Stimulated activated CD8-positive, alpha-beta memory T cell treated with anti-CD3 and anti-CD28 coated beads, Interleukin-7, amount 100 ng/mL, for 1 hour (primary cell): ENCODE measurements at places on chromosomes 7 and 10.

- DNase-seq: no peak
Measured at GRCh38 chr7:54544527-54545240, 2.5 kb downstream of the VSTM2A start.

- DNase-seq: no peak
Measured at GRCh38 chr7:78139335-78139734, 340.8 kb downstream of the PHTF2 start.

DNA sequence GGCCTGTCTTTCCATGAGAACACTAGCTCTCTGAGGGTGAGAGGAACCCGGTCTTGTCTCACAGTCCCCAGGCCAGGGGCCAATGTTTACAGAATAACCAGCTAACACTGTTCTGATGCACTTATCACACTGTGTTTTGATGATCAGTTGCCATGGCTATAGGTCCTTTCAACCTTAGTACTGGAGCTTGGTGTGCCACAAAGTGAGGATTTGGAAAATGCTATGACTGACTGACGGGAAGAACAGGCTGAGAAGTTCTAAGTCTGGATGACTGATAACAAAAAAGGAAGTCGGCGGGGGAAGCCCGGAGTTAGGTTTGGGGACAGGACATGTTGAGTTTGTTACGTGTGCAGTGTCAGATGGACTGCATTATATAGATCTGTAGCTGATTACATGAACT is 141.8 kb downstream of the CTTNBP2 start:
- DNase-seq: no peak

DNA sequence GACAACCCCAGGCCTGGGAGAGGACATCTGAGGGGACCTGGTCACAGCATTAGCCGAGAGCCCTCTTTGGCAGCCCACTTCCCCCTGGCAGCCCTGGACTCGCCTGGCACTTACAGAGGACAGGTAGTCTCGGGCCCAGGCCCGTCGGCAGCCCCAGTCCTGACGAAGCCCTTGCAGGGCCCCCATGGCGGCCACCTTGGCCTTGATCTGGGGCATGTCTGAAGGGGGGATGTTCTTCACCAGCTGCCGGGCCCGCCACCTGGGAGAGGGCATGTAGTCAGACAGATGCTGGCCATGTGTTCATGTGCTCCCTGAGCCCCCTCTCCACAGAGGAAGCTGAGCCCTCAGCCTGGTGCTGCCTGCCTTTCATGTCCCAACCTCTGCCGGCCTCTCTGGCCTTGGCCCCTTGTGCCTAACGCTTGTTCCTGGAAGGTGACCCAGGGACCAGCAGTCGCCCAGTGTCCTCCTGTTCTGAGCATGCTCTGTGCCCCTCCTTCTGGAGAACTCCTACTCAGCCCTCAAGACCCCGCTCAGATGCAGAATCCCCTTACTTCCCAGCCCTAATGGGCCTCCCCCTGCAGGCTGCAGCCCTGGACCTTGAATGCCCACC is 13.9 kb downstream of the MYO1G start:
- no peak for DNase-seq

DNA sequence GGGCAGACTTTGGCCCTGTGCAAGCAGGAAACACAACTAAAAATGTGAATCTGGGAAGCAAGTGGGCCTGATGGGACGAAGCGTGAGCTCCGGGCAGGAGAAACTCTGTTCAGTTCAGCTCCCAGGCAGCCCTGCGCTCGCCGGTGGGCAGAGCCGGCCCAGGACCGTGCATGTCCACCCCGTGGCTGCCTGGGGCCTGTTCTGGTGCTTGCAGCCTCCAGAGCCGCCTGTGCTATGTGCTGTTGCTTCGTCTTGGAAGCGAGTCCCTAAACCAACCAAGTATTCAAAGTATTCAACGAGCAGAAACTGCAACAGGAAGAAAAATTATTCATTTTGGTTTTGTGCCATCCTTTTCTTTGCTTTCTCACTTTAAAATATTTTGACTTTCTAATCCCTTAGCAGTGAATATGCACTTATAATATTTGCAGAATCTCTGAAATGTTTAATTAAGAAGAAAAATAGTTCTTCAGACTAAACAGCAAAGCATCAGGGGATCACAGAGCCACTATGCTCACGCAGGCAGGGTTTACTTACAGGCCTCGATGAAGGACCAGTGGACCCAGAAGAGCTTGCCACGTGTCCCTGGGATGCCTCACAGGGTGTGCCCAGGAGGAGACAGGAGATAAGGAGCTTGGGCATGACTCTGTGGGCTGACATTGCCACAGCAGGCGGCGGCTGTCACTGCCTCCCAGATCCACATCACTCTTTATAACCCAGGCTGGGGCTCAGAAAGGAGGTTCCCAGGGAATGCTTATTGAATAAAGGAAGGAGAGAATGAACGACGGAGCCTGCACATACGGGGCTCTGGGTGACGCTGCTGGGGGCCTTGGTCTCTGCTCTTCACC is 45.6 kb downstream of the VIPR2 start:
- DNase-seq: no peak

DNA sequence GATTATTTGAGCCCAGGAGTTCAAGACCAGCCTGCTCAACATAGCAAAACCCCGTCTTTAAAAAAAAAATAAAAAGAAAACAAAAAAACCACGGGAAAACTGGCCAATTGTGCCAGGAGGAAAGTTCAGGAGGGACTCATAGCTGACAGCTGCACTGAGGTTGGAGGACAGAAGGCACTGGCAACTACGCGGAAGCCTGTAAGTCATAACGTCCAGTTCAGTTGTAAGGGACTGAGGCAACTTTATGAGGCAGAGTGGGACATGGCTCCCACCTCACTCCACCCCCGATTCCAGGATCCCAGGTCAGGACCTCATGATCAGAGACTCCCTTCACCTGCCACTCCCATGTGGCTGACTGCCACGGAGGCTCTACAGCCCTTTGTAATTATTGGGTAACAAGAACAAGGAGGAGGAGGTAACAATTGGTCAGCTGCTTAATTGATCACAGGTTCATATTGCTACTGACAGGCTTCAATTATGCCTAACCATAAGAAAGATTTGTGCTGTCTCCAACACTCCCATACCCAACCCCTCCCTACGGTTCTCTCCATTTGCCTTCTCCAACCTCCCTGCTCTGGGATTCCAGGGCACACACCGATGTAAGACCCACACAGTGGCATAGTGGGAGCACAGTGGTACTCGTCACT is 1.9 kb upstream of the CCL24 start:
- DNase-seq: no peak

- DNase-seq: no peak
Measured at GRCh38 chr10:36141856-36142560, 499.9 kb upstream of the FZD8 start.

DNA sequence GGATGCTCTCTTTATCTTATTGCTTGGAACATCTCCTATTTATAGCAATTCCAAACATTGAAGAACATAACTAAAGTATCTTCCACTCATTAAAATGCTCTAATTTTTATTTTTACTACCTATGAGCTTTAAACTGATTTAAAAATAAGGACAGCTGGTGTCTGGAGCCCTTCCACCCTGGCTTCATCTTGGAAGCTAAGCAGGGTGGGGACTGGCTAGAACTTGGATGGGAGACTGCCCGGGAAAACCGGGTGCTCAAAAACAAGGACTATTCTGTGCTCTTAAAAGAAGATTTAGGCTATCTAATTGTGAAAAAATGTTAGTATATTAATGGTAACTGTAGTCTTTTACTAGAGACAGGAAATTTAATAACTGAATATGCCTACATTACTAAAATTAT is 69.2 kb downstream of the ARMC3 start:
- DNase-seq: no peak

DNA sequence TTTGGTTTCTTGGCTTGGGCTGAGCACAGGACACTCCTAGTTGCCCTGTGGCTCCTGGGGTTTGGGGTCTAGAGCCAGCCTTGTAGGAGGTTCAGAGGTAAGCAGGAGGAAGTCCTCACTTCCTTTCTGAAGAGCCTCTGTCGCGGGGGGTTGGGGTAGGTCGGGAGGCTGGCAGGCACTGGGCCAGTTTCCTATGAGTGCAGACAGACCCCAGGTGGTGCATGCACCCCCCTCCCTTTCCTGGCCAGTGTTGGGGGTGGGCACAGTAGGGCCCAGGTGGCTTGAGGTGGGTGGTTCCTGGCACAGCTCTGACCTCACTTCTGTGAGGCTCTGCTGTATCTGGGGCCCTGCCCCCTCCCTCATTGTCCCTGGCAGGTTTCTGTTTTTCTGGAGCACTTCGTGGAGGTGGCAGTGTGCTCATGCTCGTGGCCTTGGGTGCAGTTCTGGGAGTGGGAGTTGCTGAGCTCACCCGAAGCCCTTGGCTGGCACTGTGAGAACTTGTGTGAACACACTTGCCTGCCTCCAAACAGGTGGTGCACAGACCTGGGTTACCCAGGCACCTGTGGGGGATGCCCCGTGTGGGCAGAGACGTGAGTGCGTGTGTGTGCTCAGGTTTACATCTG is 1.8 kb downstream of the PALD1 start:
- DNase-seq: no peak

- peak; percentile 94 for DNase-seq
Measured at GRCh38 chr10:18659125-18659818, at the start of gene ARL5B. Gene ARL5B, plus strand, starts transcription at chr10:18659431. Its CDS starts 207 bp downstream, at chr10:18659638.

- no peak for DNase-seq
Measured at GRCh38 chr10:119246862-119247549, 39.6 kb downstream of the GRK5 start.

DNA sequence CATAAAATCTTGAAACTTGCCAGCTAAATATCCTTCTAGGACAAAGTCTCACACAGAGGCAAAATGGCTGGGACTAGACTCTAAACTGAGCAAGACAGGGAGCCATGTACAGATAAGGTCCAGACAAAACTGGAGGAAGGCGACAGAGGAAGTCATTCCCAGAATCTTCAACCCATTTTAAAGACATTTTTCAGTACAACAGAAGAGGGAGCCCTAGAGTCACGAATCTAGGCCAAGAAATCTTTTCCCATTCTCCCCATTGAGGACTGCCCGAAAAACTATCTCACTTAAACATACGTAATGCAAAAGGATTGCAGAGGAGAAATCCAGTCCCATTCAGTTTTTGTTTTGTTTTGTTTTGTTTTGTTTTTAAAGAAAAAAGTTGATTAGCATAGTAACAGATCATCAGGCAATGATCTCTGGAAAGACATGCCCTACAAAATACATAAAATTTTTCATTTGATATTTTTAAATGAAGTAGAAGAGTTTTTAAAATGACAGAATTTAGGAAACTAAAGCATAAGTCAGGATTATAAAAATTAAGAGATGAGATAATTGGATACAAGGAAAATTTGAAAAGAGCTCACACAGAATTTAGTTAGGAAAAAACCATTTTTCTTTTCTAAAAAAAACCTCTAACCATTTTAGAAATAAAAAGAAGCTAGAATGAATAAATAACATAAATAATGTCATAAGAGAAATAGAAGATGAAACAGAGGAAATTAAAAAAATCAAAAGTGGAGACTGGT is 16.9 kb upstream of the PRF1 start:
- DNase-seq: no peak

GRCh38 chr10:116654816-116655215 is 34.1 kb downstream of the PNLIPRP2 start:
- DNase-seq: no peak

- no peak for DNase-seq
Measured at GRCh38 chr10:78960316-78960800, 108.4 kb upstream of the ZMIZ1 start.

- DNase-seq: no peak
Measured at GRCh38 chr7:72754312-72754711, 73.7 kb downstream of the TYW1B start.

DNA sequence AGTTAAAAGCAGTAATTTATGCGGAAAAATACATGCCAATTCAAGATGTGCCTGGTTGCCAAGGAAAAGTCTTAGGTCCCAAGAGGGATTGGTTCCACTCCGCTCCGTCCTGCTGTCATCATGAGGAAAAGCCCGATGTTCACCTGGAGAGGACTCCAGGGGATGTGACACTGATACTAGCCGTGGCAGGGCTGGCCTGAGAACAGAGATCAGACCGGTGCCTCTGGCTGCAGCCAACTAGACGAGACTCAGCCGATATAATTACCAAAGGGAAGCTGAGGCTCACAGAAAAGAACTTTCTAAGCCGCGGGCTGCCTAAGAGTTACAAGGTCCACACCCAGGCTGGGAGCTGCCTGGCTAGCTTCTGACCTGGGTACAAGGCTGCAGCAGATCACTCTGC is 81.3 kb upstream of the UNC5B start:
- no peak for DNase-seq

GRCh38 chr7:12314199-12314598 is 89.5 kb downstream of the VWDE start:
- DNase-seq: no peak

DNA sequence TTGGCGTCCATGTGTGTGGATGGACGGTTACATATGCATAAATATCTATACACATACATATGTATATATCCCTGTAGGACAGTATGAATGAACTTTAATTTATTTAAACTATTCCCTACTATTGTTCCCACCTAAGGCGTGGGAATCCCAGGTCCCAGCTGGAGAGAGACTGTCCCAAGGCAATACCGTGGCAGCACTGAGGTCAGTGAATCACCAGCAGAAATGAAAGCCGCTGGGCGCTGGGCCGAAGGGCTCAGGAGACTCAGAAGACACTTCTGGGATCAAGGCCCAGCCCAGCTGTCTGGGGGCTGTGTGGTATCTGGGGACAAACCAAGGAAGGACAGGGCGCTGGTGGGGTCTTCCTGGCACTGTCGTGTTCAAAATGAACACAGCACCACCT is 49.6 kb upstream of the MYL10 start:
- DNase-seq: no peak

- no peak for DNase-seq
Measured at GRCh38 chr7:158498443-158499081, 89.1 kb downstream of the PTPRN2 start.

- no peak for DNase-seq
Measured at GRCh38 chr7:29502133-29502532, 61.5 kb upstream of the PRR15 start.

GRCh38 chr7:137342828-137343261 is 688 bp downstream of the PTN start:
- no peak for DNase-seq

- DNase-seq: no peak
Measured at GRCh38 chr7:149409895-149410294, 51.0 kb downstream of the ZNF777 start.

GRCh38 chr10:120945801-120946302 is 94.7 kb downstream of the WDR11 start:
- no peak for DNase-seq

GRCh38 chr7:150947241-150947745 is 30.8 kb downstream of the KCNH2 start:
- DNase-seq: no peak

DNA sequence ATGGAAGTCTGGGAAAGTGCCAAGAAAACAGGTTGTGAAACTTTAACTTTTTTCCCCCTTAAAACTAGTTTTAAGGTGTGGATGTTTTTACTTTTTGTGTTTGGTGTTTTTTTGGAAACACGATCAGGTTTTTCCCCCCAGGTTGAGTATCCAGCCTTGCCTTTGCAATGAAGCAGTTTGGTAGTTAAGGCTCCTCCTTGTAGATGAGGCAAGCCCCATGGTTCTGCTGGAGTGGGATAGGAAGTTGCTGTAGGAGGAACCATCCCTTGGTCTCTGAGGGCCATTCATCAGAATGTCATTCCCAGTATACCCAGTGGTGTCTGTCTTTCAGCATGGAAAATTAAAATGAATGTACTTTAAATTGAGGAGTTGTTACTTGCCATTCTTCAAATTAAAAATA is 2.7 kb downstream of the CUL1 start:
- DNase-seq: no peak
